ENCODE measurements at places on chromosomes 7 and 10.

- ATAC-seq, result no peak
These were observed 75.1 kb downstream of the ANKRD61 start for GRCh38 chr7:6106140-6106904.

GRCh38 chr7:92569137-92569536 is 21.1 kb downstream of the FAM133B start:
- no peak for ATAC-seq

- no peak for ATAC-seq
These were observed 30.1 kb downstream of the LRRC17 start for GRCh38 chr7:102942868-102943267.

DNA sequence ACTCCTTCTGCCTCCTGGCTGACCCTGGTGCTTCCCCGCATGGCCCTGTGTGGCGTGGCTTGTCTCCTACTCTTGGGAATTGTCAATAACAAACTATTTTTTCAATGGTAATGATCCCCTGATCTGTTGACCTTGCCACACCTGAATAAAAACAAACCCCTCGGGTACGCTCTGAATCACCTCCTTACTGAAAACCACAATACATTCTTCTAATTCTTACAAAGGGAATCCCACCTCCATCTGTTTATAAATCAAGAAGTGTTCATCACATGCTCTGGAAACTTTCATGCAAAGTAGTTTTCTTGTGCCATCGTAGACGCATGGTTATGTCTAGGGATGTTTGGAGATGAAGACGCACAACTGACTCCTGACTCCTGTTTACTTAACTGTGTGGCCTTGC is 245.8 kb downstream of the FRMD4A start:
- no peak for ATAC-seq

DNA sequence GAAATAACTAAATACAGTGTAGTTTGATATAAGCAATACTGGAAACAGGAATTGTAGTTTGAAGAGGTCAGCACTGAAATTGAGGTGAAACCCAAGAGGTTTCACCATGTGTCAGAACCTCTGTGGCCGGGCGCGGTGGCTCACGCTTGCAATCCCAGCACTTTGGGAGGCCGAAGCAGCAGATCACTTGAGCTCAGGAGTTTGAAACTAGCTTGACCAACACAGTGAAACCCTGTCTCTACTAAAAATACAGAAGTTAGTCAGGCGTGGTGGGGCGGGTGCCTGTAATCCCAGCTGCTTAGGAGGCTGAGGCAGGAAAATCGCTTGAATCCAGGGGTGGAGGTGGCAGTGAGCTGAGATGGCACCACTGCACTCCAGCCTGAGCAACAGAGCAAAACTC is 13.7 kb downstream of the AHCYL2 start:
- no peak for ATAC-seq

GRCh38 chr7:111205251-111205650 is 114.3 kb downstream of the LRRN3 start:
- no peak for ATAC-seq

DNA sequence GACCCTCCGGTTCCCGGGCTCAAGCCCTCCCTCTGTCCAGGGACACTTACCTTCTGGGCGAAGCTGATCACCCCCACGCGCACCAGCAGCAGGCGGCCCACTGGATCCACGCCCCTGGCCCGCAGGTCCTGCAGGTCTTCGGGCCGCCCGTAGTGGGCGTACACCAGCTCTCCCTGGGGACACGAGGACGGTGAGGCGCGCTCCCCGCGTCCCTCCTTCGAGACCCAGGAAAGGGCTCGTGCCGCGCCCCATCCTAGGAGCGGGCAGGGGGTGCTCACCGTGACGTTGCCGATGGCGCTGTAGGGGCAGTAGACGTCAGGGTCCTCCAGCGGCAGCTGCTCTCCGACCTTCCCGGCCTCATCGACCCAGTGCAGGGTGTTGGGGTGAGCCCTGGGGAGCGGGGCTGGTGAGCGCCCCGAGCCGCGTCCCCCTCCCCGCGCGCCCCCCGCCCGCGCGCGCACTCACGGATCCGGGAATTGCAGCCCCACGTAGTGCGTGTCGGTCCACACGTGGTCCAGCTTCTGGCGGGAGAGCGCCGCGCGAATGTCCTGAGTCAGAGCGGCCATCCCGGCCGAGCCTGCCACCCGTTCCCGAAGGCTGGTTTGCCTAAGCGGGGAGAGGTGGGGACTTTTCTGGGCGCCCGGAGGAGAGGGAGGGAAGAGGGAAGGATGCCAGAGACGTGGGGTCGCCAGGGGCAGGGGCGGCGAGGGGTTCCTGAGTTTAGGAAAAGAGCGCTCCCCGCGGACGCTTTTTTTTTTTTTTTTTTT is 8.2 kb downstream of the TFR2 start:
- ATAC-seq, result peak; percentile 77

DNA sequence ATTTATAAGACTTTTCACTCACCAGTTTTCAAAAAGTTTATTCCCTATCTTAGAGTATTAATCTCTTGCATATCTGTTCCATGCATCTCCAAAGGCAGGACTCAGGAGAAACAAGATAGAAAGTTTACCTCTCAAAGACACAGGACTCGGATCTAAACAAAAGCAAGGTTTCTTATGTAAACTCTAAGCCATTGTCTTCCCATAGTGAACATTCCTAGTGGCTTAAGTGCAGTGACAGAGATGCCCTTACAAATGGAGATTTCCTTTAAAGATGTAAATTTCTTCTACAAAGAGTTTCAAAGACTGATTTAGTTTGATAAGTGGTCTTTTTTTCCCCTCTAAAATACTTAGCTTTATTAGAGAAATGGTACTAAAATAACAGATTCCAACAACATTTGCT is 209.8 kb downstream of the ACTR3B start:
- no peak for ATAC-seq

GRCh38 chr7:141990011-141990725 is 5.5 kb upstream of the MGAM start:
- no peak for ATAC-seq

DNA sequence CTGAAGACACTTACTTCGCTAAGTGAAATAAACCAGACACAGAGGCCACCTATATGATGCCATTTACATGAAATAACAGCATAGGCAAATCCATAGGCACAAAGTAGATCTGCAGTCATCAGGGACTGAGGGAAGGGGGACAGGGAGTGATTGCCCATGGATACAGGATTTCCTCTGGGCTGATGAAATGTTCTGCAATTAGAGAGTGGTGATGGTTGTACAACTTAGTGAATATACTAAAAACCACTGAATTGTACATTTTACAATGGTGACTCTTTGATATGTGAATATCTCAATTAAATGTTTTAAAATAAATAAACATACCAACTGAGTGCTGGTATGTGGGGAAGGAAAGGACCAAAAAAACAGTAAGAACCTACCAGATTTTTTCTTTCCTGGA is 20.4 kb downstream of the PPA1 start:
- no peak for ATAC-seq

GRCh38 chr10:119235356-119235755 is 28.0 kb downstream of the GRK5 start:
- no peak for ATAC-seq

GRCh38 chr10:118541718-118542117 is 53.7 kb downstream of the PRLHR start:
- no peak for ATAC-seq

Data from stimulated activated memory B cell treated with anti-CD40 and anti-IgM and Interleukin-4, amounts not matched to agents 10 μg/mL and 1 μg/mL and 100 μg/mL, for 72 hours (primary cell).